ENCODE measurements at places on chromosomes 5 and 9. TPM values are rescaled to one million over a fixed set of nuclear protein-coding genes. Genes with fewer than 3 reads are reported as not detected.

CCDC180 gene
- total RNA-seq, result 5.6 TPM

STK10 gene
- 16.1 TPM for total RNA-seq

PFN3 gene
- total RNA-seq, result not detected

EIF4E1B gene
- total RNA-seq, result not detected

TGFBR1 gene
- total RNA-seq, result 84.3 TPM

ZFP2 gene
- 3.9 TPM for total RNA-seq

PDLIM4 gene
- 63.1 TPM for total RNA-seq

DNAJB5 gene
- 54.7 TPM for total RNA-seq

BARX1 gene
- total RNA-seq, result not detected

REEP2 gene
- total RNA-seq, result 15.7 TPM

DNA sequence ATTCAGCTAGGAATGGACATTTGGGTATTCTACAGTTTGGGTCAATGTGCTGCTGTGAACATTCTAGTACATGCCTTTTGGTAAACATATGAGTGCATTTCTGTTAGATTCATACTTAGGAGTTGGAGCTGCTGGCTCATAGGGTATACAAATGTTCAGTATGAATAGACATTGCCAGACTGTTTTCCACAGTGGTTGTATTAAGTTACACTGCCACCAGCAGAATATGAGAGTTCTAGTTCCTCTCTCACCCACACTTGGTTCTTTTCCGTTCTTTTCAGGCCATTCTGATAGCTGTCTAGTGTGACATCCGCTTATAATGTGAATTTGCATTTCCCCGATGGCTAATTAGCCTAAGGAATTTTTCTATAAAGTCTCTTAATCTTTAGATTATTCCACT is 25.0 kb downstream of the STOM start:
- no peak for DNase-seq

- no peak for DNase-seq
These were observed 6.7 kb upstream of the ZCCHC10 start for GRCh38 chr5:133032852-133033742.

DNA sequence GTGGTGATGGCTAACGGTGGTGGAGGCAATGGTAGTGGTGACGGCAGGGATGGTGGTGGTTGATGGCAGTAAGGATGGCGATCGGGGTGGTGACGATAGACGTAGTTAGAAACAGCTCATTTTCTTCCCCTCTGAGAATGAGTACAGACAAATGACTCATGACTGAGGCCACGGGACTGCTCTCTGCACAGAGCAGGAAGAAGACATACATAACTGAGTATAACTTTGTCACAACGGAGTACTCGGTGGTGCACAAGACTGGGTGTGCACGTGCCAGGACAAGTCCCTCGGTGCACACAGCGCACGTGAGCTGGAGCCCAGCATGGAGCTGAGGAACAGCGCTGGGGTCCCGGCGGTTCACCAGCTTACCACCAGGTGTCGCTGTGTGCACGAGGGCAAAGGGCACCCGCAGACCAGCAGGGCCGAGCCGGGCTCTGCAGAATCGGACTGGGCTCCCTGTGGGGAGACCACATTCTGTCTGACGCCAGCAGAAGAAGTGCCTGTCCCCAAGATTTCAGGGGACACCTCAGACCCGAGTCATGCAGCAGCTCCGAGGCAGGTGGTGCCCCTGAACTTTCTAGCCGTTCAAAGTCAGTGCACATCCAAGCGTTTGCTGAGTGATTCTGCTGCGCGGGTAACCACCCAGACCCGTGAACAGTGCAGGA is 188.6 kb downstream of the FSTL4 start:
- DNase-seq, result no peak

- no peak for DNase-seq
These were observed 35.4 kb downstream of the OTULIN start for GRCh38 chr5:14699807-14700400.

DNA sequence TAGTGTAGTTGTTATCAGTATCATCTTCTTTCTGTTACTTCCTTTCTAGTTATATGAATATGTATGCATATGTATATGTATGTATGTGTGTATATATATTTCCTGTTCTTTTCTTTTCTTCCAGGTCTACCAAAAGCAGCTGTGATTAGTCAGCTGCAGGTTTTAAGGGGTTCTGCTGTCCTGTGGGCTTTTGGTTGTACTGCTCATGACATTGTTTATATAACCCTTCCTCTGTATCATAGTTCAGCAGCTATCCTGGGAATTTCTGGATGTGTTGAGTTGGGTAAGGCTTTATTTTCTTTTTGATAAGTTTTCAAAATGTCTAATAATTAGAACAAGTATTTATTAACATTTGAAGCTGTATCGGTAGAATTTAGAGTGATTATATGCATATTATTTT is 23.2 kb downstream of the SLC27A6 start:
- DNase-seq, result no peak

GRCh38 chr5:151475388-151475787 is 28.0 kb downstream of the SLC36A1 start:
- no peak for DNase-seq

DNA sequence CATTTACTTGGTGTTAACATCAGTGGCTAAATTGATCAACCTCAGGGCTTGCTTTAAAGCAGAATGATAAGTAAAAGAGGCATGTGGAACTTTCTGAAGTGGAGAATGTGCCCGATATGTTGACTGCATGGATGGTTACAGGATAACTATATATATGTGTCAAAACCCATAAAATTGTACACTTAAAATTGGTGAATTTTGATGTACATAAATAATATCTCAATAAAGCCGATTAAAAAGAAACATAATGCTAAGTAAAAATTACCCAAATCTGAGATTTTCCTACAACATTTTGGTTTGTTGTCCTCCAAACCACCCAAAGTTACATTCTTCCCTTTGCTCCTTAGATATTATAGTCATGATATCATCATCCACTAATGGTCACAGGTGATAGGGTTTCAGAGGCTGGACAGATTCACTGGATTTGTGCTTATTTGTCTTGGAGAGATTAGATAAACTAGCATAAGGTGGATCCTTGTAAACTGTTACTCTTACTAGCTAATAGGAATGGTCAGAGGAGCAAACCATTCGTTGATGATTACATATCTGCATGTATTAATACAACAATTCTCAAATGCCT is 119.7 kb upstream of the RPS23 start:
- DNase-seq, result no peak

GRCh38 chr5:137115152-137115551 is 384.0 kb downstream of the SPOCK1 start:
- DNase-seq, result no peak

DNA sequence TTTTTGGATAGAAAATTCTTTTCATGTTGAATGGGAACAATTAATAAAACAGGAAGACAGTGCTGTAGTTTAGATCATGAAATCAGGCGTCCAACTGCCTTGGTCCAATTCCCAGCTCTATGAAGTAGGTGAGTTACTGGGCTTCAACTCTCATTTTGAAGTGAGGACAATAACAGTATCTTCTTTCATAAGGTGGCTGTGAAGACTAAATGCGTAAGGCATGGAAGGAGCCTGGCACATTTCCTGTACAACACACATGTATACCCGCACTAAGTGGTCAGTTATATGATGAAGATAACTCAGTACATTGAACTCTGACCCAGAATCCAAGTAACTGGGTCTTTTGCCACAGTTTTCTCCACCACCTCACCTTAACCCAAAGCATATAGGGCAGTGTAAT is 120.6 kb downstream of the MED27 start:
- DNase-seq, result no peak

DNA sequence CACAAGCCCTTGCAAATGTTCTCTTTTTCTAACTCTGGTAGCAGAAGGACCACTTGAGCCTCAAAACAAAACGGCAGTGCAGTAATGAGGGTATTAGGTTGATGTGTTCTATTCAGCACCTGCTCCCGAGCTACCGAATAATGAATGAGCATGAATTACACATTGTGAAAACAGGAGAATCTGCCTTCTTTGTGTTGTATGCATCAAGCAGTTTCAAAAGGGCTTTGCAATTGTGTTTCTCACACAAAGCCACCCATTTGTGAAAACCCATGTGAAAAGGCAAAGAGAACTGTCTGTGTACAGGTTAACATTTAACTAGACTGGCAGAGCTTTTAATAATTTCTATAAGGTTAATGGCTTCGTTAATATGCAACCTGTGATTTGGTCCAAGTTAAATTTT is 97.8 kb downstream of the STK32A start:
- DNase-seq, result no peak

GRCh38 chr5:11139217-11139865 is 378.3 kb upstream of the DAP start:
- no peak for DNase-seq

DNA sequence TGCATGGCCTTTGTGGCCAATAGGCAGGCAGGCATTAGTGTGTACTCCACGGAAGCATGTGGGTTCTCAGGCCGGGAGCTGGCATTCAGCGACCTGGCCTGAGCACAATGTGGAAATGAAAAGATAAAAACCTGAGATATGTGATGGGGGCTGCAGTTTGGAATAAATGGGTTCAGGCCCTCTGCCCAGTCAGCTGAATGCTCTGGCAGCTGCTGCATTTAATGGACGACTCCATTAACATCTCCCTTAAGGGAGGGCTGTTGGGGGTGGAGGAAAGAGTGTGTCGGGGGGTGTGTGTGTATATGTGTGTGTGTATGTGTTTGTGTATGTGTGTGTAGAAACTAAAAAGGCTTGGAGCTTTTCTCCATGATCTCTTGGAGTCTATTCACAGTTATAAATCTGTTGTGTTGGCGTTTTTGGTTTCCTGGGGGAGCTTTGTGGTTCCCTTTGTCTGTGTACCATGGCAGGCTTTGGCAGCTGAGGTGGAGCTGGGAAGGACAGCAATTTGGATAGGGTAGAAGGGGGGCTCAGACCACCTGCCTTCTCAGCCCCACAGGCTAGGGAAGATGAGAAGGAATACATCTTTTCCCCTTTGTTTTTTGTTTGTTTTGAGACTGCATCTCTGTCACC is 27.3 kb upstream of the HSPA9 start:
- DNase-seq, result no peak

DNA sequence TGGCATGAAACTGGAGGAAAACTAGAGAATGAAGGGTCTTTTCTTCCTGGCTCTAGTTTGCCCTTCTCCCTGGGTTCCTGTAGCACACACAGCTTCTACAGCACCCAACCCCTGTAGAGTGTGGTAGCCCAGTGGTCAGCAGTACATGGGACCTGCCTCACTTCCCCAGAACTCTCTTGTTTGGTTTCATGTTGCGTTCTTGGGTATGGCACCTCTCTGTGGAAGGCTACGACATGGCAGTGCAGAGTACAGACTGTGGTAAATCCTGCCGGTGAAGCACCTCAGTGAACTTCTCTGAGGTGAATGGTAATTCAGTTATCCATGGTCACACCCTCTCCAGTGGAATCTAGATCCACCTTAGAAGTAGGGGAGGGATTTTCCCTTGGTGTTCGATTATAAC is 105.5 kb downstream of the TLR4 start:
- DNase-seq, result no peak

DNA sequence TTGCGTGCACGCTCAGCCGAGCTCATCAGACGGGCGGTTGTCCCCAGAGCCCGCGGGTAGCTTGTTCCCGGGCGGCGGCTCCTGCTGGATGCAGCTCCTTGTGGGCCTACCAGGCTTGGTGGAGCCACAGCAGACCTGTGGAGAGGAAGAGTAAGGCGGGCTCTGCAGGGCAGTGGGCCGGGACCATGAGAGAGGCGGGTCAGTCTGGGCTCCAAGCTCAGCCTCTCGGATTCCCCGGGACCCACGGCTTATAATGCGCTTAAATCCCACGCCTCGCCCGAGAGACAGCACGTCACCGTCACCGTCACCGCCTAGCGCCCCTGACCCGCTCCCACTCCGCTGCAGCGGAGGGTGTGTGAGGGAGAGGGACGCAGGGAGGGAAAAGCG is 1.9 kb upstream of the ANKRD18A start:
- no peak for DNase-seq

GRCh38 chr5:176884571-176884890 is 14.6 kb downstream of the HK3 start:
- no peak for DNase-seq

GRCh38 chr9:36337002-36337401 is 63.1 kb downstream of the RNF38 start:
- DNase-seq, result no peak

GRCh38 chr9:3762076-3762475 is 236.3 kb upstream of the RFX3 start:
- no peak for DNase-seq

GRCh38 chr5:141681295-141681694 is 735 bp downstream of the ARAP3 start:
- DNase-seq, result no peak

DNA sequence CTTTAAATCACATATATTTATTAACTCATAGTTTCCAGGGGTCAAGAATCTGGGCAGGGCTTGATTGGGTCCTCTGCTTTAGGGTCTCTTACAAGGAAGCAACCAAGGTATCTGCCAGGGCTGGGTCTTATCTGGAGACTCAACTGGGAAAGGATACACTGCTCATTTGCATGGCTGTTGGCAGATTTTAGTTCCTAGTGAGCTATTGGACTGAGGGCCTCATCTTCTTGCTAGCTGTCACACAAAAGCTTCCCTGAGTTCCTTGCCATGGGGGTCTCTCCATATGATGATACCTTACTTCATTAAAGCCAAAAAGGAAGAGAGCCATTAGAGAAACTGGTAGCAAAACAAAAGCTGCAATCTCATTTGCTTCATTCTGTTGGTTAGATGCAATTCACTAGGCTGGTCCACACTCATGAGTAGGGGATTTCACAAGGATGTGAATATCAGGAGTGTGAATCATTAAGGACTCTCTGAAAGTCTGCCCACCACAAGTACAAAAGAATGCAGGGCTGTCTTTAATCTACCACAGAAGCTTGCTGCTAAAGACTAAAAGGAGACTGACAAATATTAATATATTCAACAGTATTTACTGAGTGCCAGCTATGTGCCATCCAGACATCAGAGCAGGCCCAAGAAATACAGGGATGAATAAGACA is 42.0 kb upstream of the TIMD4 start:
- no peak for DNase-seq

GRCh38 chr9:15249042-15249818 is 57.8 kb downstream of the TTC39B start:
- no peak for DNase-seq

DNA sequence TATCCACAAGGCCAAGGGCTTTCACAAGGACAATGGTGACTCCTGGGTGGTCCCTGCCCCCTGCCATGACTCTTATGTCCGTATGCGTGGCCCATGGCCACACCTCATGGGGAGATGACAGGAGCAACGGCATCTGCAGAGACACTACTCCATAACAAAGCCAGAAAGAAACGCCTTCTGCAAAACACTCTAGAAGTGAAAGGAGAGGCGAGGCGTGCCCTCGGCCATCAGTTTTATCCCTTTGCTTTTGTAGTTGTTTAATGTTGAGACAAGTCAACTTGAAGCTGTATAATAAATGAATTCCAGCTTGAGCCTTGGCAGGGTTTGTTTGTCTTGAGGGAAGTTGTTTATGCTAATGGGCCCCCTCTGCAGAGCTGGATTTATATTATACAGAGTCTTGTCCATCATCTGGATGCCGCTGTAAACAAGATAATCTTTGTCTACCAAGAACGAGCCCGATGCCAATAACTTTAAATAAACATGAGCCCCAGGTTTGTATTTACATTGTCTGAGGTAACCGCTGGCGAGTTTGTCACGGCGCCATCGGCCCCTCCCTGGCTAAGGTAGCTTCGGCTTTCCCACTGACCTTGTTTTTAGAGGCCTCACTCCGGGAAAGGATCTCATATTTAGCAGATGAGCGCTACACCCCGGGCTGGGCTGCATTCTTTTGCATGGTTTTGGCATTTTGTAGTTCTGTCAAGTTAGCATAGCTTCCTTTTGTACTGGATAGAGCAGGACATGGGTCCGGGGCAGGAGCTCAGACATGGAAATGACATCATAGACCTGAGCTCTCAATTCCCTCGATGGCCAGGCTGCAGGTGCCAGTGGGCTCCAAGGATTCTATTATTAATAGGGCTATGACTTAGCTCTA is 165.3 kb downstream of the ERCC6L2 start:
- DNase-seq, result no peak

GRCh38 chr5:10427201-10427600 is 14.5 kb upstream of the ROPN1L start:
- no peak for DNase-seq

All from sigmoid colon (tissue), 7 donors.